ENCODE measurements at places on chromosomes 5 and 9.

DNA sequence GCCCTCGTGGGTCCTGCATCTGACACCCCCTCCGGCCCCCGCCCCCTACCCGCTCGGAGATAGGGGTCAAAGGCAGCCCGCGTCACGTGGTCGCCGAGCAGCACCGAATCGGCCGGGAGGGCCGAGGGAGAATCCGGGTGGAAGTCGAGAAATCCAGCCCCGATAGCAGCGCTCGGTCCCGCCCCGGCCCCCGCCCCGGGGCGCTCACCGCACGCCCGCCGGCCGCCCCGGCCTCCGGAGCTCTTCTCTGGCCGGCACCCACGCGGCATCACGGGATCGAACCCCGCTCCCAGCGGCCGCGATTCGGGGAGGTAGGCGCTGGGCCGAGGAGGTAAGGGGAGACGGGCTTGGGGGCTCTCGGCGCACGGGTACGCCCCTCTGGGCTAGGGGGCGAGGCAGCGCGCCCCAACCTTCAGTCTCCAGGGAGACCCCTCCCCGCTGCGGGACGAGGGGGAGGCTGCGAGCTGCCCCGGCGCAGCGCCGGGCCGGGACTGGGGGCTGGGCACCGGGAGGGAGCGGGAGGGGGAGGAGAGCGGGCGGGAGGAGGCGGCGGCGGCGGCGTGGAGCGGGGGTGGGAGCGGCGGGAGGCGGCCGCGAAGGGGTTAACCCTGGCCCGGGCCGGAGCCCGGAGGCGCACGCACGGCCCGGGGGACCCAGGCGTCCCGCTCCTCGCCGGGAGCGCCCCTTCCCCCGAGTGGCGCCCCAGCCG, 22.1 kb upstream of the NDST1 start:
- DNase-seq = no peak

GRCh38 chr5:114223866-114224265, 138.0 kb upstream of the KCNN2 start:
- no peak for DNase-seq

DNA sequence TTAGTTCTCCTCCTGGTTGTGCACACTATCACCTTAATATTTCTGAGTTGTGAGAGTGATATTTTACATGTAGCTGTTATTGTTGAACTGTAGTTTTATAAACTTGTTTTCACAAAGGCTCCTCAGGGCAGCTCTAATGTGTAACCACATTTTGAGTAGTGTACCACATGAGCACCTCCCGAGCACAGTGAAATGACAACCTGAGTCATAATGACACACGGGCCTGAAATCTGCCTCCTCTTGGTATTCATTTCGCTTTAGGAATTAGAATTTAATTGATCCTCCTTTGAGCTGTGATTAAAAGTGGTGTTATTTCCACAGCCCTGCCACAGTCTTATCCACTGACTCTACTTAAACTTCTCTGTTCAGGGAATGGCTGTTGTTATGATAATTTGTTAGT, 7.9 kb downstream of the MTRR start:
- no peak for DNase-seq

- no peak for DNase-seq
Measured at GRCh38 chr9:81543695-81544094, 145.7 kb downstream of the TLE1 start.

DNA sequence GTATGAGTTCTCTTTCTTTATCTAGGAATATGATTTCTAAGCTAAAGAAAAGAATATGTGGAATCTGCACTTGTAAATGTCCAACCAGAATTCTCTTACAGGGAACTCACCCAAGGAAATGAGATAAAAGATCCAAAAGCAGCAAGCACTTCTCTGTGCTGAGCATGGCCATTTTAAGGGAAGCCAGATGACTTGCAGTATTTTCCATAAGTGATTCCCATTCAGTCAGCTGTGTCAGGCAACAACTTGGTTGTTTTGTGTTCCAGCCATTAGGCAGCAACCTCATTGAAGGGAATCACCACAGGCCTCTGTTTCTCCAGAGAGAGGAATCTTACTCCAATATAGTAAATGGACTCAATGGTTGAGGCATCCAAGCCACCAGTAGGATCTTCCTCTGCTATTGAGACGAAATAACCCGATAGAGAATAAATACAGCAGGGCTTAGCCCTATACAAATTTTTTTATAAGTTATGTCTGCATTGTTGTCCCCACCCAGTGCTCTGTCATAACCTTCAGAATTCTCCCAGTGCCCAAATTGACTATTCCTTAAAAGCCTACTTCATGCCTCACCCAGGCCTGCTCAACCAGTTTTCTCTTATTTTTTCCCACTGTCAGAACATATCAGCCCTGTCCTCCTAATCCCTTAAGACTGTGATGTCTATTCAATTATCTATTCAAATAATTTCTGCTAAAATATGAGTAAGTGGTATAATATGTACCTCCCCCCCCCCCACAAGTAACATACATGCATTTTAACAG, 236.6 kb downstream of the PJA2 start:
- DNase-seq = no peak

- DNase-seq = no peak
Measured at GRCh38 chr5:171821286-171821685, 35.7 kb downstream of the SMIM23 start.
